A172 (cell line): ENCODE measurements at places on chromosomes 7 and 10.

GRCh38 chr10:53528974-53529373 lies 756.4 kb upstream of the MBL2 start:
- no peak for DNase-seq

DNA sequence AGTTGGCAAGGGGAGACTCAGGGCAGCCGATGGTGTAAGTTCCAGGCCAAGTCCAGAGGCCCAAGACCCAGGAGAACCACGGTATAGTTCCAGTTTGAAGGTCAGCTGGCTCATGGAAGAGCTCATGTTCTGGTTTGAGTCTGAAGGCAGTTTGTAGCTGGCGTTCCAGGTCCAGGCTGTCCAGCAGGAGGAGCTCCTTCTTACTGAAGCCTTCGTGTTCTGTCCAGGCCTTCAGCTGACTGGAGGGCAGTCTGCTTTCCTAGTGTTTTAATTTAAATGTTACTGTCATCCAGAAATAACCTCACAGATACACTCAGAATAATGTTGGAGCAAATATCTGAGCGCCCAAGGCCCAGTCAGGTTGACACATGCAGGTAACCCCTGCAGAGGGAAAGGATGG lies 4.2 kb downstream of the SUN1 start:
- peak; percentile 27 for DNase-seq

DNA sequence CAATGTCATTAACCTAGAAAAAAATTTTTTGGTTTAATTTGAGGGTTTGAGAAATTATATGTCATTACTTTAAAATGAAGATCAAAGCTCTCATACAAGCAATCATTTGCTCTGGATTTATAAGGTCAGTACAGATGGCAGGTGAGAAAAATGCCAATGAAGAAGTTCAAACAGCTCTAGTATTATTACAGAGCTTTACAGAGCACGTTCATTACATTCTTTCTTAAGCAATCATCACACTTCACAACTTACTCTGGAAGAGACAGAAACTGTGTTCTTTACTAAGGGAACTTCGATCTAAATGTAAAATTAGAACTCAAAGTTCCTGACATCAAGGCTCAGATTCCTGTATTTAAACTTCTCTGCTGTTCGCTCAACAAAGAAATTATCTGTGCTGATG lies 153.4 kb downstream of the ATE1 start:
- DNase-seq = no peak

DNA sequence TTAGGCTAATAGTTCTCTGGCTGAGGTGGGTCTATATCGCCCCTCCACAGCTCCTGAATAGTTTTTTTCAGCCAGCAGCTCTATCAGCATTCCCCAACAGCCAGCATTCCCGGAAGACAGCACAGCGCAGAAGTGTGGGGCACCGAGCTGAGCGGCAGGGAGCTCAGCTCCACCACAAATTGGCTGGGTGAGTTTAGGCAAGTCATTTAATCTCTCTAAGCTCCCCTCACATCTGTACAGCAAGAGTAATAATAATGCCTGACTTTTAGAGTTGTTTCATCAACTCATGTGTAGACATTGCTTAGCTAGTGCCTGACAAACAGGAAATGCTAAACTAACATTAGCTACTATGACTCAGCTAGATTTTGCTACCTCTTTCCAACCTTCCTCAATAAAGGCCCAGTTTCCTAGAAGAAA lies 247.9 kb upstream of the PTN start:
- peak; percentile 58 for DNase-seq

- DNase-seq = no peak
Measured at GRCh38 chr7:23449941-23450340, 20.4 kb downstream of the IGF2BP3 start.

GRCh38 chr7:44172803-44173424 lies 16.3 kb downstream of the GCK start:
- DNase-seq = no peak

DNA sequence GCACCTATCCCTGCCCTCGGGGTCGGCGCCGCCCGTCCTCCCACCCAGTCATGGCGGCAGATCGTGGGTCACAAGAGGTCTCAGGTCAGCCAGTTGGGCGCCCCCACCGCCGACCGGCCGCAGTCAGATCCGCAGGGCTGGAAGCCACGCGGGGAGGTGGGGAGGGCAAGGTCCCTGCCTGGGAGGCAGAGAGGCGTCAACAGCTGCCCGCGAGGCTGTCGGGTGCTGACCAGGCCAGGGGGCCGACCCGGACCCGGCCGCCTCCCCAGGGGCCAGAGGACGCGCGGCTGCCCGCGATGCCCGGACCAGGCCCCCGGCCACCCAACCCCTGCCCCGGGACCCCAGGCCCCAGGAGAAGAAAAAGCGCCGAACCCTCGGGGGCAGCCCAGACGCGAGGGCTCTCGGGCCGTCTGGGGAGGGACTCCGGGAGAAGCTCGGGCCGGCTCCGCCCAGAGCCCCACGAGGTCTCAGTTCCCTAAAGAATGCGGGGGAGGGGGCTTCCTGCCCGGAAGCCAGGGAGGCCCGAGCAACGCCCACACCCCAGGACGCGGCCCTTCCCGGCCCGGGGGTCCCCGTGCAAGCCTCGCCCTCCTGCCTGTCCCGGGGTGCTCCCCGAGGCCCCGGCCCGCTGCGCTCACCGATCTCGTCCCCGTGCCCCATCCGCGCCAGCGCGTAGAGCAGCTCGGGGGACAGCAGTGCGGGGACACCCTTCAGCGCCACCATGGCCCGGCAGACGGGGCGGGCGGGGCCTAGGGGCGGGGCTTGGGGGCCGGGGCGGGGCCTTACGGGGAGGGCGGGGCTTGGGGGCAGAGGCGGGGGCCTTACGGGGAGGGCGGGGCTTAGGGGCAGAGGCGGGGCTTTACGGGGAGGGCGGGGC lies at the start of gene FUOM:
FUOM (minus strand) TSS at position 735 of the 877 bp plus-strand sequence; CDS start at position 723, 12 bp downstream.
- DNase-seq = no peak

GRCh38 chr10:97519342-97519741 lies 20.6 kb downstream of the UBTD1 start:
- DNase-seq = no peak

DNA sequence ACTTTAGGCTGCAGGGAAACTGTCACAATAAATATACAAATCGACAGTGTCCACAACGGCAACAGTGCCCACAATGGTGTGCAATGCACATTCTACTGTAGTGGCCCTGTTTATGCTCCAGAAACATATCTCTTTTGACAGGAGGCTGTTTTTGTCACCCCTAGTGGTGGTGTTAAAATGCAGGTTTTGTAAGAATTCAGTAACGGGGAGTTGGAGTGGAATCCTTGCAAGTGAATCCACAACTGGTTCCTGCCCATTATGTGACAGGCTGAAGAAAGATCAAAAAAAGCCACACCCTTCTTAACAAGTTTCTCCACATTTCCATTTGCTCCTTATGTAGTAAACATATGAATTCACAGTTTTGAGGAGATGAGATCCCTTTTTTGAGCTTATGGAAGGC lies 58.5 kb downstream of the BEND7 start:
- no peak for DNase-seq

DNA sequence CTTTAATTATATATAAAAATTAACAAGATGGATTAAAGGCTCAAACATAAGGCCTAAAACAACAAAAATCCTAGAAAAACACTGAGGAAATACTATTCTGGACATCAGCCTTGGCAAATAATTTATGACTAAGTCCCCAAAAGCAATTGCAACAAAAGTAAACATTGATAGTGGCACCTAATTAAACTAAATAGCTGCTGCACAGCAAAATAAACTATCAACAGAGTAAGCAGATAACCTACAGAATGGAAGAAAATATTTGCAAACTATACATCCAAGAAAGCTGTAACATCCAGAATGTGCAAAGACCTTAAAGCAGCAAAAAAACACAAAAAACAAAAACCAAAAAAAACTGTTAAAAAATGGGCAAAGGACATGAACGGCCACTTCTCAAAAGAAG lies 384.0 kb upstream of the SEMA3D start:
- DNase-seq = no peak

DNA sequence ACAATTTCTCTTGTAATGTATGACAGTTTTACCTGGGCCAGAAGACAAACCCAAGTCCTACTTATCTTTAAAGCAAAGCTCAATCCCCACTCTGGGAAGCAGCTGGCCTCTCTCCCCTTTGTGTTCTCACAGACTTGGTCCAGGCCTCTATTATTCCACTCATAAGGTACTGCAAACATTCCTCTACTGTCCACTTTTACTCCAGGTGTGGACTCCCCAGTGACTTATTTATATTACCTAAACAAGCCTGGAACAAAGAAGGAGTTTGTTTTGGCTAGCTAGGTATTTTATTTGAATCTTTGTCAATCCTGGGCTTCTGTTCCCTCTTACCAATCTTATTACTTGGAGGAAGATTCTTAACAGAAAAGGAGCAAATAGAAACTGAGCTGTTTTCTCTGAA lies 163.5 kb downstream of the SKAP2 start:
- DNase-seq = no peak

DNA sequence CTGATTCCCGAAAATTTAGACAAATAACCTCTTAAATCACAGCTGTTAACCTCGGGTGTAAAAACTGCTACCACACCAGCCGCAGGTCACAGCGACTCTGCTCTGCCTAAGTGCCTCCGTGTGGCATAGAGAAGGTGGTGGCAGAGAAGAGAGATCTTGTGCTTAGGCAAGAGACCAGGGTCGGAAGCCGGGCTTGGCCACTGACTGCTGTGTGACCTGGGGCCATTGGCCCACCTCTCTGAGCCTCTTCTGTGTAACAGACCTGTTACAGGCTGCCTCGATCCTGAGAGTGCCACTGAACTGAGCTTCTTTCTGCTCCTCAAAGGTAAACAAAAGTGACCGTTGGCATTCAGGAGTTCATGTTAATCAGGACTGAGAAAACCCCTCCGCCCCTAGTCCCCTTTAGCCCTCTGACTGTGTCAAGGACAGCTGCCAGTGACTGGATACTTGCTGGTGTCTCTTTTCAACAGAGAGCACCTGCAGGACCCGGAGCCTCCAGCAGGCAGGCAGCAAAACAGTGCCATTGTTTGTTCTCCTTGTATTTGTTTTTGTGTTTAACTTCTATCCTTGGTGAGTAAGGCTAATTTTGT lies 36.5 kb downstream of the ZMIZ1 start:
- DNase-seq = no peak

DNA sequence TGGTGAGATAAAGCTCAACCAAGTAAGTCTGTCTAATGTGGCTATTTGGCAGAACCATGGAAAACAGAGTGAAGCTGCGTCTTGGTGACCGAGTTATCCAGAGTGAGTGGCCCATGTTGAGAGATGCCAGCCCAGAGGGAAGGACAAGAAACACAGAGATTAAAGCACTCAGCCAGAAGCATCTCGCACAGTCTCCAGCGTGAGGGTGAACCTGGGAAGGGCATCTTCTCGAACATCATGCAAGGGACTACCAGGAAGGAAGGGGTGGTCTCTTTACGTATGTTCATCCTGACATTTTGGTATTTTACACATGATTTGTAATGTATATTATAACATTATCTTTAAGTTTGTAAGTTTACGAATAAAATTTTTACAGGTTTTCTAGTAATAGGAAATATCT lies 146.4 kb downstream of the TCERG1L start:
- DNase-seq = no peak

GRCh38 chr10:127154831-127155620 lies 41.4 kb downstream of the INSYN2A start:
- no peak for DNase-seq

DNA sequence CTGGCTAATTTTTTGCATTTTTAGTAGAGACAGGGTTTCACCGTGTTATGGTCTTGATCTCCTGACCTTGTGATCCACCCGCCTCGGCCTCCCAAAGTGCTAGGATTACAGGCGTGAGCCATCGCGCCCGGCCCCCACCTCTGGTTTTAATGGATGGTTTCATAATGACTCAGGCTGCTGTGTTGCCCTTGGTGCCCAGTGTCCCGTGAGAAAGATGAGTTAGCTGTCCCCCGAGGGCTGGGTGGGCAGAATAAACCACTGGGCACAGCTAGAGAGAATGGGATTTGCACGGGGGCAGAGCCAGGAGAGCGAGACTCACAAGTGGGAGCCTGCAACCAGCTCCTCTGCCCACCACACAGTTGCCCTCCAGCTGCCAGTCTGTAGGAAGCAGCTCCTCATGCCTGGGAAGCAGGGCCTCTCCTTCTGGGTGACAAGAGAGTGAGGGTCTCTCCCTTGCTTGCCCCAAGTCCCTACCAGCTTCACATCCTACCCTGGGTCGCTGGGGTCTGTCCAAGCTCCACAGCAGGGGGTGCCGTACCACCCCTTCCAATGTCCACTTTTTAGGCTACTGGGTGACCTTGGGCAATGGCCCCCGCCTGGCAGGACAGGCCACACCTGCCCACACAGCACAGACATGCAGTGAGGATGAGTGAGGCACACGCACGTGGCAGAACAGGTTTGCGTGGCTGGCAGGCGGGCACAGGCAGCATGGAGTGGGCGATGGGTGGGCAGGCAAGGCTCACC lies 16.1 kb upstream of the NDST2 start:
- peak; percentile 89 for DNase-seq

DNA sequence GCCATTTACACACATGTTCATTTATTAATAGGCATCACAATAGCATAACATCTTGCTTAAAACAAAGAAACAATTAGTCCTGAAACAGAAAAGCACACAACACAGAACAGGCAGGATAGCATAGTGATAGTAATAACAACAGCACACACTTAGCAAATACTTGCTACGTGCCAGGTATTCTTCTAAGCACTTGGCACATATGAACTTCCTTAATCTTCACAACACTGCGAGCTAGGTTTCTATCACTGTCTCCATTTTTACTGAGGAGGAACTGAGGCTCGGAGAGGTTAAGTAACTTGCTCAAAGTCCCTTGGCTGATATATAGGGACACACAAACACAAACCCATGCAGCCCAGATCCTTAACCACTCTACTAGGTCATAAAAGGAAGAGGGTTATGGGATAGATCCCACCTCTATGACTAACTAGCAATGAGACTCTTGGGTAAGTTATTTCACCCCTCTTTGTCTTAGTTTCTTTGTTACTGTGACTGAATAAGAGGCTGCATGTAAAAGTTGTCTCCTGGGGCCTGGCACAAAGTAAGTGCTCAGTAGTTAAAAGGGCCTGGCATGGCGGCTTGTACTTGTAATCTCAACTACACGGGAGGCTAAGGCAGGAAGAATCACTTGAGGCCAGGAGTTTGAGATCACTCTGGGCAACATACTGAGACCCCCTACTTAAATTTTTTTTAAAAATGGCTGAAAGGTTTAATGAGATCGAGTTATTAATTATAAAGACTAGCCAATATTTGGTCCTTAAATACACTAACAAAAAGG lies 181.0 kb upstream of the RHOBTB1 start:
- DNase-seq = no peak

- no peak for DNase-seq
Measured at GRCh38 chr10:125081931-125082330, 78.4 kb downstream of the CTBP2 start.

- peak; percentile 28 for DNase-seq
Measured at GRCh38 chr7:131383417-131384285, 56.0 kb downstream of the MKLN1 start.

GRCh38 chr10:104104418-104104817 lies 17.6 kb upstream of the SFR1 start:
- DNase-seq = no peak

GRCh38 chr7:19610194-19610943 lies 98.5 kb downstream of the POLR1F start:
- no peak for DNase-seq
